ENCODE measurements at places on chromosomes 2 and 18.

- DNase-seq: peak; percentile 92
These were observed 125.4 kb downstream of the CTIF start for GRCh38 chr18:48663931-48664847.

DNA sequence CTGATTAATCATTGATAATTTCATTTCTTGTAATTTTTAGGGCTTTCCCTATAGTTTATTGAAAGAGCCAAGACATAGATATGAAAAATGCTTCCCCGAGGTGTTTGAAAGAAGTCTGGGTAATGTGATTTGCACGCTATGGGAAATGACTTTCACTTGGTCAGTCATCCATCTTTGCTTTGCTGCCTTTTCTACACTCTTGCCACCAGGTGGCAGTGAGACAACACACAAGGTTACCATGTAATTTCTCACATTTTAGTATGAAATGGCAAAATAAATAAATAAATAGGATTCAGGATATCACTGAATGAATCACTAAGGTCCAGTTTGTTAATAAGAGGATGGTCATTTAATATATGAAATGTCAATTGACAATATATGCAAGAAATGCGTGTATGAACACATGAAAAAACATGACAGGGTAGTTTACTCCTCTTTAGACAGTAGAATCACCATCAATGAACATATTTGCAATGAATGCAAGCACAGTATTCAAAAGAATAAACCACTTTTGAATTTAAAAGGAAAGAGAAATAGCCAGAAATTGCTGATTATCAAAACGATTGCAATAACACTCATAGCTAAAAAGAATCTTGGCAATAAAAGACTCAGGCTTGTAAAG, 52.2 kb upstream of the KCNH7 start:
- DNase-seq: peak; percentile 45

- DNase-seq: no peak
These were observed 311.3 kb upstream of the NT5C1B start for GRCh38 chr2:18900691-18901141.

DNA sequence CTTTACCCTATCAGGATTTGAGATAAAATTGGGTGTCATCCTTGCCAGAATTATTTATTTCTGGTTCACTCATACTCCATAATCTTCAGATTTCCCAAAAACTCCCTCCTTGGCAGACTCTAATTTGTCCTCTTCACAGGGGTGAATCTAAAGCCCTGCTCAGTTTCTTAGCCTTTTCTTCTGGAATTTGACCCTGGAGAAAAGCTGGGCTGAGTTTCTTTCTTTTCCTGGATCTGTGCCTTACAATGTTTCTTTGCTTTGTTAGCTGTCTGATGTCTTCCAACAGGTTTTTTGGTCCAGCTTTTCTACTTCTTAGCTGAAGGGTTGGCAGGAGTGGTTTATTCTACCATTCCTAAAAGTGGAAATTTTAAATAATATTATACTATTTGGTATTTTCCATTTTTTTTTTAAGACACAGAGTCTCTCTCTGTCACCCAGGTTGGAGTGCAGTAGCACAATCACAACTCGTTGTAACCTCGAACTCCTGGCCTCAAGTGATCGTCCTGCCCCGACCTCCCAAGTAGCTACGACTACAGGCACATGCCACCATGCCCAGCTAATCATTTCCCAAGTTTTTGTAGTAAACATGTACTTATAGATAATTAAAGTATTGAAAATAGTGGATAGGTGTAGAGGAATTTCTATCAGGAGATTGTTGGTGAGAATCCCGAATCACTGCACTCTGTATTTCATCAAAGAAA, 138.4 kb upstream of the TWIST2 start:
- DNase-seq: no peak

GRCh38 chr18:69999656-70000055, 52.0 kb upstream of the CD226 start:
- DNase-seq: no peak

DNA sequence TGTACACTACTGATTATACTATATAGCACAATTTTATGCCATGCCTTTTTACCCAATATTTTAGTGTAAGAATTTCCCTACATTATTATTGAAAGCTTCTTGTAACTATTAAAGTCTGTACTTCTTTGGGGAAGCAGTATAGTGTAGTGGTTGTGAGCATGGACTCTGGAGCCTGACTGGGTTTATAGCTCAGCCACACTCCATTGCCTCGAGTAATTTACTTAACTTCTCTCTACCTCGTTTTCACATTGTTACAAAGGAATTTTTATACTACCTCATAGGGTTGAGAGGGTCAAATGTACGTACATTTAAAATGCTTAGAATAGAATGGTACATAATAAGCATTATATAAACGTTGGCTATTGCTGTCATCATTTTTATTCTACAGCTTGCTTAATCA, 139.2 kb downstream of the UBR3 start:
- DNase-seq: no peak

GRCh38 chr18:74682141-74682990, 84.7 kb downstream of the ZNF407 start:
- DNase-seq: no peak

DNA sequence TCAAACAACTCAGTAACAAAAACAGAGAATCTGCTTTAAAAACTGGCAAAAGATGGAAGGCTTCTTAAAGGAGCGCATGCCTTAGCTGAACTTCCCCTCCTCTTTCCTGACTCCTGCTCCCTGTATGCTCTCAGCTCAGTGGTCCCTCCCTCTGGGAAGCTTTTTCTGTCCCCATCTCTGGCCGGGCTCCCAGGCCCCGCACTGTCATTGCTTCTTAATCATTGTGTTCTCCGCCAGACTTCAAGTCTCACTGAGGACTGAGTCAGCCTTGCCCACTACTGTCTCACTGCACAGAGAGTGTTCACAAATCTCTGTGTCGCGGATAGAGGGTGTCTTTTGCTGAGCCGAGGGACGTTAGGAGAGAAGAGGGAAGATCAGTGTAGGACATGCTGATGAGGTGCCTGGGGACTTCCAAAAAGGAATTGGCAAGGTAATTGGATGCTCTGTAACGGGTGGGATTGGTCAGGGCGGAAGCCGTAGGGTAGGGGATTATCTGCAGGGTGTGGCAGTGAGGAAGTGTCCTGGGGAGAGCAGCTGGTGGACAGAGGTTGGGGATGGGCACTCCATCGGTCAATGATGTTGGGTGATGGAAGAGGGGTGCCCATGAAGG, 16.2 kb downstream of the TOGARAM2 start:
- no peak for DNase-seq

GRCh38 chr2:239025951-239026461, 178.1 kb downstream of the TWIST2 start:
- no peak for DNase-seq

- no peak for DNase-seq
These were observed 186.6 kb downstream of the MYO5B start for GRCh38 chr18:50008306-50008705.

- DNase-seq: no peak
These were observed 305.7 kb downstream of the DYSF start for GRCh38 chr2:71759060-71759459.

GRCh38 chr2:74924463-74925265, 33.8 kb upstream of the POLE4 start:
- no peak for DNase-seq

- DNase-seq: peak; percentile 34
These were observed 314.4 kb upstream of the CDH7 start for GRCh38 chr18:65436430-65436829.

- DNase-seq: peak; percentile 58
These were observed 160.3 kb upstream of the SIX2 start for GRCh38 chr2:45169339-45170190.

- no peak for DNase-seq
These were observed 7.1 kb upstream of the SOS1 start for GRCh38 chr2:39127973-39128372.

- DNase-seq: no peak
These were observed at the start of gene TRIM54 for GRCh38 chr2:27281855-27282559. TSS of gene TRIM54 (plus strand) at chr2:27282429. CDS start at chr2:27282732, 303 bp downstream.

DNA sequence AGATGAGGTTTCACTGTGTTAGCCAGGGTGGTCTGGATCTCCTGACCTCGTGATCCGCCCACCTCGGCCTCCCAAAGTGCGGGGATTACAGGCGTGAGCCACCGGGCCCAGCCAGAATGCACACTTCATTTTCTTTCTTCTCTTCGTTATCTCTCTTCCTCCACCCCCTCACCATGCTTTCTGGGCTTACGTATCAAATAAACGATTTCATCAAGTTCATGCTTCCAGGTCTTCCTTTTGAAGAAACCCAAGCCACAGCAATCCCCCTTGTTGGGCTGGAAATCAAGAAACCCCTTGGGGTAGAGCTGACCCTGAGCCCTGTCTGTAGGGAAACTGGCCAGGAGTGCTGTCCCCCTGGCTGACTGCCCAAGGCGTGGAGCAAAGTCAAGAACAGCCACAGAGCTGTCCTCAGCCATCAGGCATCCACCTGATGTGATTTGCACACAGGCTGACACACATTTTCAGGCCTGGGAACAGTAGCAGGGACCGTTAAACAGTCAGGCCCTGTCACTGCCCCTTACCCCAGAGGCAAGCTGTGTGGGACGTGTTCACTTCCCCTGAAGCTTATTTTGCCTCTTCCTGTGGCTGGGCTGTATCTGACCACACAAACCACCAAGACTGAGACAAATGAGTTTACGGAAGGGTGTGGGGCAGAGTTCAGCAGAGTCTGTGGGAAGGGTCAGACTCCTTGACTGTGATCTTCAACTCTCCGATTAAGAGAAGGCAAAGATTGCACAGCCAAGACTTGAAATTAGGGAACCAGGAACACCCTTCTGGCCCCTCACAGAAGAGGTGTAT, 15.1 kb upstream of the NMUR1 start:
- no peak for DNase-seq

DNA sequence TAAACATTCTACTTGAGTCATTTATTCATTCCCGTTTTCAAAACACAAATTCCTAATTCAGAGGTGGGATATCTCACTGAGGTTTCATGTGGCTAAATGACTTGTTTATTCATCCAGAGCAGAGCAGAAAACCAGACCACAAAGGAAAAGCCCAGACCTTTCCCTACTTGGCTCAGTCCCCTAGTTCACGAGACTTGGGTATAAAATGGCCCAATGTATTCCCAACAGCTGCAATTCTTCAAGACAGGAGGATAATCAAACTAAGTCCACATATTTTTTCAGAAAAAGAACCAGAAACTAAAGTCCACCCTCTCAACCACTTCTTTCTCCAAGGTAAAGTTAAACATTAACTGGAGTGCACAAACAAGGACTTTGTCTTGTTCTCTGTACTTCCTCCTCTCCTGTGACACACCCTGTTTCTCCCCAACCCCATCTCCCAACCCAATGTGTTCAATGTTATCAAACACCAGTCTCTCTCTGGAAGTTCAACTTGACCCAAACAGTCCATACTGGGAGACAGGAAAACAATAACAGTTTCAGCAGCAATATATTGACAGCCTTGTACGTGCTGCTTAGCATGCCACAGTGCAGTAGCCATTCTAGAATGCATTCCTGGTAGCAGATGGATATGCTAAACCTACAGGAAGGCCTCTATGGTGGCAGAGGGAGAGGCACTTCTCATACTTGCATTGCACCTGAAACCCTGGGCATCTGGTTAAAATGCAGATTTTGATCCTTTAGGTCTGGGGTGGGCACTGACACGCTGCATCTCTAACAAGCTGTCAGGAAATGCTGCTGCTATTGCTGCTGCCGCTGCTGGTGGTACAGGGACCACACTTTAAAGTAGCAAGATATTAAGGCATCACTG, 110.7 kb downstream of the INO80D start:
- no peak for DNase-seq

GRCh38 chr2:156398176-156398575, 38.0 kb upstream of the GPD2 start:
- DNase-seq: no peak

DNA sequence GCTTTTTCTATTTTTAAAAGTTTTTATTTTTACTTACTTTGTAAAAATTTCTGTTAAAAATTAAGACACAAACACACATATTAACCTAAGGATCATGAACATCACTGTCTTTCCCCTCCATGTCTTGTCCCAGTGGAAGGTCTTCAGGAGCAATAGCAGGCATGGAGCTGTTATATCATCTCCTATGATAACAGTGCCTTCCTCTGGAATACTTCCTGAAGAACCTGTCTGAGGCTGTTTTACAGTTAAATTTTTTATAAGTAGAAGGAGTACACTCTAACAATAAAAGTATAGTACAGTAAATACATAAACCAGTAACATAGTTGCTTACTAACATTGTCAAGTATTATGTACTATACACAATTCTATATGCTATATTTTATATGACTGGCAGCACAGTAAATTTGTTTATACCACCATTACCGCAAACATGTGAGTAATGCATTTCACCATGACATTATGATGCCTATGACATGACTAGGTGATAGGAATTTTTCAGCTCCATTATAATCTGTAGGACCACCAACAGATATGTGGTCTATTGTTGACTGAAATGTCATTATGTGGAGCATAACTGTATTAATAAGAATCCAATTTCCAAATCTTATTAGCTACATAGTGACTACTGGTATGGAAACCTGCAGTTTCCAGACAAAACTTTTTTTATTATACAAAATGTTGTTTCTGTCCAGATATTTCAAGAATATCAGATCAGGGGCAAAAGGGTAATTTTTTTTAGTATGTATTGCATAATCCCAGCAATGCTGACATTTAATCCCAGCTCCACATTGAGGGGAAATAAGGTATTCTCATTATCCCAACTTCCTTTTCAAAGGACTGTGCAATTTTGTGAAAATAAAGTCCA, 337.2 kb upstream of the SLC39A10 start:
- DNase-seq: no peak

All from D341Med (cell line).